ENCODE measurements at places on chromosomes 5 and 9.
A peak's percentile ranks its signal among the peaks of the same experiment; 100 is the strongest.

- DNase-seq, result no peak
Observed at GRCh38 chr5:120388016-120388781, 75.9 kb upstream of the PRR16 start.

DNA sequence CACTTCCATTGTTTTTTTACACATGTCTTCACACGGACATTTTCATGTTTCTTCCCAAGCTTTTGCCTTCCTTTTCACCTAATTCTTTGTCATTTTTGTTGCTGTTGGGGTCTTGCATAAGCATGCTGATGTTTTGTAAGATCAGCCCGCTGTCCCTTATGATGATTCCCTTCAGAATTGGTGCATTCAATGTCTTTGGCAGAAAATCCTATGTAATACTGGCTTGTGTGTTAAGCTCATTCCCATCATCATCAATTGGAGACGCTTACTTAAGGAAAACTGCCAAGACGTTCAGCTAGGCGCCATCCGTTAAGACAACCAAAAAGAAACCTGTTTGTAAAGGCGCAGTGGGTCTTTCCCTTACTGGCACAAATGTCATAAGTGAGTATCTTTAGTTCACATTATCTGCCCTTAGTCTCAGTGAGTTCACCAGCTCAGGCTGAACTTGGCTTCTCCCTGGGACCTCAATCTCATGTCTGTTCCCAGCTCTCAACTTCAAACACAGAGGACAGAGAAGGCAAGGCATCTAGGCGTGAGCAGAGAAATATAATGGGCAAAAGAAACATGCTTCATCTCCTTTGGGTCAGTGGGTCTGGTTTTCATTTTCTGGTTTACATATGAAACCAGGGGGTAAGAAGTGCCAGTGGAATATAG is 97.9 kb downstream of the EFNA5 start:
- DNase-seq, result no peak

DNA sequence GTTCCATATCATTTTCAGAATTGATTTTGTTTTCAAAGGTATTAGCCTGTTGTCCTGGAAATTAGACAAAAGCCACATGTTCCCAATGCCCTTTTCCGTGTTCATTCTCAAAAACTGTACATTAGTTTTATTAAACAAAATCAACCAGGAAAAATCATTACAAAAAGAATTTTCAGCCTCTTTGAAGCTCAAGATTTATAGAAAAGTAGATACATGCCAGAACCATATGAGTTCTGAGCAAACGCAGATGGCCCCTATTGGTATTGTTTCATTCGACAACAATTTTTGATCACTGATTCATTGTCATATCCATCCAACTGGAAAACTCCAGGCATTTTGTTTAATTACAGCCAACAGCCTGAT is 148.5 kb upstream of the GRAMD2B start:
- no peak for DNase-seq

DNA sequence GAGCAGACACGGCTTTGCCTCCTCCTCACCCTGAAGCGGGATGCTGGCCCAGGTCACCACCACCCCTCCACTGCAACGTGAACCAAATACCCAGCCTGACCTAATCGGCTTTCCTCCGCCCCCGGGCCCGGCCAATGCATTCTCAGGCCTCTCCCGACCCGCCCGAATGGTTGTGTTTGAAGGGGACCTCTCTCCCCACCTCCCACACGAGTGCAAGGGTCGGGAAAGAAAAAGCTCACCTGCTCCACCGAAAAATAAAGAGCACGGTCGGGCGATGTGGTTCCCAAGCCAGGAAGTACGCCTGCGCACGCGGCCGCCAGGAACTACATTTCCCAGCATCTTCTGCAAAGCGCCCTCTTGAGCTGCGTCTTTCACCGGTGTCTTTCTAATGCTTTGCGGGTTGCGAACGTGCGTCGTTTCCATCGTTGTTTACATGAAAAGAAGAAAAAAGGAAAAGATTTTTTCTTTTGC is at the start of gene ZNF883:
ZNF883 (minus strand) TSS at position 282 of the 471 bp plus-strand sequence.
- DNase-seq, result peak; percentile 56

DNA sequence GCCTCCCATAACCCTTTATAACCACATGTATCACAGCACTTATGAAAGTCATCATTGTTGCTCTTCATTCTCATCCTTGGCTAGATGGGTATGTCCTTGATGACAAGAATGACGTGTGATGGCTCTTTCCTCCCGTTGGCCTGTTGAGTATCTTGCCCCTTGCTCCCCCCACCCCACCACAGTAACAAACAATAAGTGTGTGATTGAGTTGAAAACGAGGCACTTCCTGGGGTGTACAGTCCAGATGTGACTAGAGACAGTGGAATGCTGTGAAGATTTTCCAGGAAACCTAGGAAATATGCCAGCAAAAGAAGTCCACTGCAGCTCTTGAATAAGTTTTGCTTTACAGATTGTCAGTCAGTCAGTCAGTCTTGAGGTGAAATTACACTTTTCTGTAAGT is 262.5 kb downstream of the ELAVL2 start:
- no peak for DNase-seq

- peak; percentile 81 for DNase-seq
Observed at GRCh38 chr5:181160152-181160754, 12.9 kb downstream of the OR2V2 start.

DNA sequence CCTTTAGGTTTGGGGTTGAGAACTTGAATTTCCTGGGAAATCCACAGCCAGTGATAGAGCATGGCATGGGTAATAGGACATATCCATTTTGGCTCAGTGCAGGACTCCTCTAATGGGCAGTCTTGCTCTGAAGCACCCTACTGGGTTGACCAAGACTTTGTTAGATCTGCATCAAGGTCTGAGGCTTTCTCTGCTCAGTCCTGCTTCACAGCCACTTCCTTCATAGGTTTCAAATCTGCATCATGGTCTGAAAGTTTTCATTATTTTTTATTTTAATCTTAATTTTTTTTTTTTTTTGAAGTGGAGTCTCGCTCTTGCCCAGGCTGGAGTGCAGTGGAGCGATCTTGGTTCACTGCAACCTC is 36.5 kb downstream of the KIF2A start:
- no peak for DNase-seq

- DNase-seq, result peak; percentile 13
Observed at GRCh38 chr5:141040093-141040770, 10.9 kb upstream of the PCDHB1 start.

DNA sequence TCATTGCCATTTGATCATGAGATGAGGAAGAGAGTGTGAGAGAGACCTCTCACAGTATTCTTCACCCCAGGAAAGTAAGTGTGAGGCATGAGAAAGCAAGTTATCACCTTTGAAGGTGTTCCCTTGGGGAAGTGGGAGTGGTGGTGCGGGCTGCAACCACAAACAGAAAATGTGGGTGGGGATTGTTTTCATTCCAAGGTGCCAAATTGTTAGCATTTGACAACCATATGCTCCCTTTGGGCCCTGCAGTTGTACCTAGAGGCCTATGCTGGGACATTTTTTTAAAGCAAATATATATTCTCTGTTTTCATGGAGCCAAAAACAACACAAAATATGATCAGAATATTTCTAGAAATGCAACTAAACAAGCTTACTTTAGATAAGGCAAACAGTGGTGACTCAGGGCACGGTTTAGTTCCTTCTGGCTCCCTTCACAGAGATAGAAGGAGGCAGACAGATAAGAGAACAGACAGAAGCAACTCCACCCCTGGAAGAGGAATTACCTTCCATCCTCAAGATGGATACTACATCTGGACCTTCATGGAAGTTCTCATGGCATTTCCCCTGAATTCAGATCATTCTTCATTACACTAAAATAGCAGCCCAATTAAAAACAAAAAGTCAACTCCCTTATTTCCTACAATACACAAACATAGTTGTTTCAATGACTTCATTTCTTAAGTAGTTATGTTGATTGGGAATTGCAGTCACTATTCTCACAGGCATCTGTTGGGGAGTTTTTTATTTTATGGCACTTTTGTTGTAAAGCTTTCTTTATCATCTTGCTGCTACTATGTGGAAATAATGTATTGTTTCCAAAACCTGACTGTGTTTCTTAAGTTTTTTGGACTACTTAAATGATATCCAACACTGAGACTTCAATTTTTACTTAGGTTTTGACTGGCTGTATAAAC is 416.6 kb downstream of the PLK2 start:
- no peak for DNase-seq

- DNase-seq, result no peak
Observed at GRCh38 chr9:109442716-109443115, 55.4 kb downstream of the PTPN3 start.

- no peak for DNase-seq
Observed at GRCh38 chr9:15271403-15271802, 35.6 kb downstream of the TTC39B start.

- no peak for DNase-seq
Observed at GRCh38 chr9:84751921-84752320, 82.4 kb downstream of the NTRK2 start.

DNA sequence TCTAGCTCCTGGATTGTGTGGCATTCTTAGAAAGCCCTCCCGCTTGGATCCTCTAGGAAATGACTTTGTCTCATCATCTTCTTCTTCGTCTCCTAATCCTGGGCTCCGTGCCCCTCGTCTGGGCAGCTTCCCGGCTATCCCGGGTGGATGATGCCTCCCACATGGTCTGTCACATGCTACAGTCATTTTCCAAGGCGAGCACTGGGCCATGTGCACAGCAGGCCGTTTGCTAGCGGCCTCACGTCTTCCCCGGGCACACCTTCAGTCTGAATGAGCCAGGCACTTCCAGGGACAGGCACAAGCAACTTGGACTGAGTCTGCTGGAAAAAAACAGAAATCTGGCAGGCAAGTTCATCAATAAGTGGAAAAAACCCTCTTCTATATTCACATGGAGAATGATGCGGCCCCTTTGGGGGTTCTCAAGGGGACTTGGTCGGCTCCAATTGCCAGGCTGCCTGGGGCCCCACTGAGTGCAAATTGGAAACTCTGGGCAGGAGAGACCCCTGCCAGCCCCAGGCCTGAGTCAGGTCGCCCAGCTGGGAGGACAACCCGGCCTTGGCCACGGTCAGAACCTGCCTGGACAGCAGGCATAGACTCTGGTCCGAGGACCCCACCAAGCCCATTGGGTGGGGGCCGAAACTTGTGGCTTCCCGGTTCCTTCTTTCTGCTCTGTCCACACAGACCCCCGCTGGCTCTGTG is 11.1 kb upstream of the WNK2 start:
- no peak for DNase-seq

DNA sequence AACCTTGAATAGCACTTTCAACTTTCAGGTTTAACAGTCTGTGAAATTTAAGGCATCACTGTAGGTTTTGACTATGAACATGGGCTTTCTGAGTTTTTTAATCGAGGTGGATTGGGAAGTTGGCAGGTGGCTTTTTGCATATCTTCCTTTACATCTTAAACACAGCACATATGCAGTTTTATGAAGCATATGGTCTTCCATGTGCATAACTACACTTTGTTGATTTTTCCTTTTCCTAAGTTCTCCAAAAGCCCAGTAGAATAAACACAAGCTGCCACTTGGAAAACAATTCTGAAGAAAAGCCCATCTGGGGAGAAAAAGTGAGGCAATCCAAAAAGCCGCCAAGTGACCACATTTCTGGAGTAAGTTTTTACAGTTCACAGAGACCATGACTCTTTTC is 236.5 kb upstream of the IL12B start:
- no peak for DNase-seq

GRCh38 chr5:89308606-89309040 is 425.6 kb upstream of the MEF2C start:
- DNase-seq, result no peak

GRCh38 chr5:133322743-133323142 is 270.9 kb downstream of the HSPA4 start:
- no peak for DNase-seq

GRCh38 chr5:108942701-108943100 is 195.0 kb downstream of the FER start:
- DNase-seq, result no peak

GRCh38 chr5:83099445-83099844 is 22.1 kb downstream of the XRCC4 start:
- DNase-seq, result no peak

DNA sequence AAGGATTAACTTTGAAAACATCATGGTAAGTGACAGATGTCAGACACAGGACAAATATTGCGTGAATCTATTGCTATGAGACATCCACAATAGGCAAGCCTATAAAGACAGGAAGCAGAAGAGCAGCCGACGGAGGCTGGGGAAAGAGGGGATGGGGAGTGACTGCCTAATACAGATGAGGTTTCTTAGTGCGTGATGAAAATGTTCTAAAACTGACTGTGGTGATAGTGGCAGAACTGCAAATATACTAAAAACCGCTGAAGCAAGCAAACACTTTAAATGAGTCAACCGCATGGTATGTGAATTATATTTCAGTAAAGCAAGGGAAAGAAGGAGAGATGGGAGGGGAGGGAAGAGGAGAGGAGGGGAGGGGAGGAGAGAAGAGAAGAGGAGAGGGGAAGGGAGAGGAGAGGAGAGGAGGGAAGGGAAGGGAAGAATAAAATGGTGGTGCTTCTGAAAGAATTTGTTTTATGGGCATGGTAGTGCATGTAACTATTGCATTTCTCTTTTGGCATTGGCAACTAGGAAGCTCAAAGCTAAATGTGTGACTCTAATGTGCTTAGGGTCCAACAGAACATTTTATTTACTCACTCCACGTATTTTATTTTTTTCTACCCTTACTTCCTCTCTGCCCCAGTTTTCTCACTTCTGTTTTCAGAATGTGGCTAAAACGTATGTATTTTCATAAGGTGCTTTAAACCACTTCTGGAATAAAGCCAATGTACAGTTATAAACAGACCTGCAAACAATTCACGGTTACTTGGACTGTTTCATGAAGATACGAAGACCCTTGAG is 21.3 kb downstream of the AKNA start:
- DNase-seq, result no peak

DNA sequence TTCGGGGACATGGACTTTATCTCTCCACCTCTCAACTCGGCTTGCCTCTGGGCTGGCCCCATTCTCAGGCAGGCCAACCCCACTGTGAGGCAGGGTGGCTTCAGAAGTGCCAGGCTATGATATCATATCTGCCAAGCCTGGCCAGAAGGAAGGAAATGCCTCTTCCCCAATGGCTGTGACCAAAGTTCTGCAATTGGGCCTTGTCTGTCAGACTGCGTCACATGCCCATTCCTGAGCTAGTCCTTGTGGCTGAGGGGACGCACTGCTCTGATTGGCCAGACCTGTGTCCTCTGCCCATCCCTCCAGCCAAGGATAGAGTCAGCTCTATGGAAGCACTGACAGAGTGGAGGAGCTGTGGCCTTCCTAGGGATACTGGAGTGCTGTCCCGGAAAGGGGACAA is 11.9 kb downstream of the SMIM23 start:
- no peak for DNase-seq

GRCh38 chr9:84173961-84174360 is 166.6 kb downstream of the SLC28A3 start:
- no peak for DNase-seq

DNA sequence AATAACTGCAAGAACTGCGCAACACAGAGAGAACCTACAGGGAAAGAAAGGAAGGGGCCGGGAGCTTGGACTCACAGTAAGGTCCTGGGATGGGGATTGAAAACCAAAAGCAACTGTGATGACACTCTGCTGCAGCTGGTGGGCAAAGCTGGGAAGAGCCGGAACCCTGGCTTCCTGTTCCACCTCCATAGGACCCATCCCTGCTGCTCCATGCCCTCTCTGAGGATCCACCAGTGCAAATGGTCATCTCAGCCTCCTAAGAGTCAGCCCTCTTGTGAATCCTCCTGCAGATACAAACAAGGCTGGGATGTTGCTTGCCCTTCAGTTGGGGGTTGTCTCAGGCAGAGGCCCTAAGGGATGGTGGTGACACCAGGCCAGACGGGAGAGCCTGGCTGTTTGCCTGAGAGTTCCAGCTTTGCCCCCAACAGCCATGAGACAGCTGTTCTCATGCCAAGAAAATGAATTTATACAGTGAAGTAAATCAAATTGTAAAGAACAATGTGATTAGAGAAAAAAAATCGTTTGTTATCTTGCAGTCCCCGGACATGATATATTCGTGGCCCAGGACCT is 90.8 kb downstream of the TENT4A start:
- no peak for DNase-seq
